Thoracic aorta (tissue), 2 donors: ENCODE measurements at places on chromosomes 11 and 22. TPM values are rescaled to one million over a fixed set of nuclear protein-coding genes. Genes with fewer than 3 reads are reported as not detected.

GRCh38 chr11:36121054-36121453 is 168.2 kb downstream of the COMMD9 start:
- DNase-seq = no peak

DNA sequence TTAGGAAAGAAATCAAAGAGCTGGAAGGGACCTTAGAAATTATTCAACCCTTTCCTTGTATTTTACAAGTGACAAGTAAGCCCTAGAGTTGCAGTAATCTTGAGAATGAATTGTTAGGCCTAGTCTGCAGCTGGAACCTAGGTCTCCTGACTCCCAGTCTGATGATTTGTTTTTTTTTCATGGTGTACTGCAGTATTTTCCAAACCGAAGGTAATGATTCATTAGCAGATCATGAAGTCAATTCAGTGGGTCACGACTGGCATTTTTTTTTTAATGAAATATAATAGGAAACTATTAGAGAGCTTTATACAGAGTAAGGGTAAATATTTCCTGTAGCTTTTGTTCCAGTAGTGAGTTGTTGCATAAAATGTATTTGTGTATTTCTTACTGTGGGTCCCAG is 42.8 kb downstream of the EXT2 start:
- DNase-seq = no peak

DNA sequence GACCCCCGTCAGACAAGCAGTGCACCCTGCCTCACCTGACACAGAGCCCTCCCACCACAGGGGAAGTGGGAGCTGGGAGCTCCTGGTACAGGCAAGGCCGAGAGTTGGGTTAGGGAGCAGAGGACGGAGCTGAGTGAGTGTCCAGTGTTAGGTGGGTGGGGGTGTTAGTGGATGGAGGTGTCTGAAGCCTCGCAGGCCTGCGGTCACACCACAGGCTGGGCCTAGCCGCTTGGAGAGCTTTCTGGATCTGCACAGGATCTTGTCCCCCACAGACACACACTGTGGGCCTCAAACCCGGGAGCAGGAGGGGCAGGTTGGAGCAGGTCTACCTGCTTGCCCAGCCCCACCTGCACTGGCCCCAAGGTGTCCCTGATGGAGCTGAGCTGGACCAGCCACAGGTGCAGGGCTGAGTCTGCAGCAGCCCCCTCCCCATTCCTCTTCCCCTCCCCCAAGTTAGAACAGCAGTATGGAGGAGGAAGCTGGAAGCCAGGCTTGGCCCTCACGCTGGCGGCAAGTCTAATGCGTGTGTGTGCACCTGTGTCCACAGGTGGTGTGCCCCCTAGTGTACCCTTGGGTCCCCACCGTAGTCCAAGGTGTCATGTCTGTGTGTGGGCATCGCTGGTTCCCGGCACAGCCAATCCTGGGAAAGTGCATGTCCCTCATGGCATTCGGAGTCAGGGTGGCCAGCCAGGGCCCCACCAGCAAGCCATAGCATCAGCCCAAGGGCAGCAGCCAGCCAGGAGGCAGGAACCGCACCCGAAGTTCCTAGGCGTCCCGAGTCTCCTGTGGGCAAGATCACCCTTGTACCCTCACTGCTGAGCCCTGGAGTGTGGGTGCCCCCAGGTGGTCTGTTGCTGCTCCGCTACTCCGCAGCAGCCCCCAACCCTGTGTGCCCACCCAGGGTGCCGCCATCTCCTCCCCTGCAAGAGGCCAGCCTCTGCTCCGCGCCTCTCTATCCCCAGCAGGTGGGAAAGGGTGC is 2.0 kb upstream of the GATD1 start:
- no peak for DNase-seq

DNA sequence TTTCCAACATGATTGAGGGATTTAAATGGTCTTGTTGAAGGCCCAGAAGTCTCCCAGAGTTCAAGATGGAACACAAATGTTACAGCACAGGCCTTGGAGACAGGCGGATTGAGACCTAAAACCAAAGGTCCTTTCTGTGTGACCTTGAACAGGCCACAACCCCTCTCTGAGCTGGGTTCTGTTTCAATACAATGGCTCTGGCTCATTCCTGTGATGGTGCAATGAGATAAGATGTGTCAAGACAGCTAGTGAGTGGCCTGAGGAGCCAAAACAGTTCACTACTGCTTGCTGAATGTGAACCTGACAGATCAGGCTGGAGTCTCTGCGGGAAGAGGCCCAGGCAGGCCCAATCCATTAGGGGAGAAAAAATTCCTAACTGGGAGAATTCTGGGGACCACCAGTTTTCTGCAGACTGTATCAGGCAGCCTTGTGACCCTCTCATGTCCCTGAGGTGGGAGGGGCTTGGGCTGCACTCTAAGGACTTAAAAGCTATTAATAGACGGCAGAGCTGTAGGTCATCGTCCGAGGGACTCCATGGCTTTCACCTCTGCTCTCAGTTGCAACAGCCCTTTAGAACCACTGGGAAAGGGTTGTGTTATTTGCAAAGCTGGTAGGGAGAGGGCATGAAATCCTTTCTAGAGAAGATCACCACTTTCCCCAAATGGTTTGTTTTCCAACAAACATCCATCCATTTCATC is 126.1 kb upstream of the TEAD1 start:
- DNase-seq = no peak

DNA sequence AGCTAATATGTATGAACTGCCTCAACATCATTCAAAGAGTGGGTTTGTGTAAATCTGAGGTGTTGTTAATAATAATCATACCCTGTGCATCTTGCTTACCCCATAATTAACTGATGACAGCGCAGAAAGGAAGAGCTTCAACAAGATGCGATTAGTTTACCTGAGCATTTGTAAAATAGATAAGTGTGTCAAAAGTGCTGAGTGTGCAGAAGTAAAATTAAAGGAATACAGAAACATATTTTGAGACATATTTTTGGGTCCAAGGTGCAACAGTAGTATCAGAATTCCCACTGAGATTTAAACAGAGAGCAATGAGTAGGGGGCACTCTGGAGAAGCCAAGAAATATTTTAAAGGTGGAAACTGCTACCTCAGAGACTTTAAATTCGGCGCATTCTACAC is 6.1 kb downstream of the BLID start:
- no peak for DNase-seq

- DNase-seq = no peak
Measured at GRCh38 chr11:84906995-84907394, 720.1 kb downstream of the DLG2 start.

- no peak for DNase-seq
Measured at GRCh38 chr11:25547292-25547691, 784.6 kb upstream of the ANO3 start.

GRCh38 chr22:31104869-31105268 is 2.5 kb downstream of the SELENOM start:
- no peak for DNase-seq

- no peak for DNase-seq
Measured at GRCh38 chr22:17035246-17035645, 27.2 kb upstream of the GAB4 start.

DNA sequence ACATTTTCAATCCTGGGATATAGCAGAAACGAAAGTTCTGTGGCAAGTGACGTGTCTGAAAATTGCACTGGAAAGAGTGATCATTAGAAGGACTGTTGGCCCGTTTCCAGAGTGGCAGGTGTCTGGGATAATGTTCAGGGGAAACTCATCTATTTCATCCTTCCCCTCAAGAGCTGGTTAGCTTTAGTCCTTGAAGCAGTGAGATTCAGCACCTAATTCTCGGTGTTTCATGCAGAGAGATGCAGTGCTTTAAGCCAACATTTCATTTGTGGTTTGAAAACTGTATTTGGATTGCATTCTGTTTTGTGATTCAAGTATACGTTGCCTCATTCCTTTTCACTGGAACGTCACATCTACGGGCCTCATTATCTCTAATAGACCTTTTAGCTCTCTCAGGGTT is 205.0 kb upstream of the RAG2 start:
- DNase-seq = no peak

GRCh38 chr11:69700278-69701140 is 3.3 kb downstream of the FGF19 start:
- no peak for DNase-seq

- DNase-seq = no peak
Measured at GRCh38 chr22:40157330-40157945, 20.3 kb upstream of the TNRC6B start.

DNA sequence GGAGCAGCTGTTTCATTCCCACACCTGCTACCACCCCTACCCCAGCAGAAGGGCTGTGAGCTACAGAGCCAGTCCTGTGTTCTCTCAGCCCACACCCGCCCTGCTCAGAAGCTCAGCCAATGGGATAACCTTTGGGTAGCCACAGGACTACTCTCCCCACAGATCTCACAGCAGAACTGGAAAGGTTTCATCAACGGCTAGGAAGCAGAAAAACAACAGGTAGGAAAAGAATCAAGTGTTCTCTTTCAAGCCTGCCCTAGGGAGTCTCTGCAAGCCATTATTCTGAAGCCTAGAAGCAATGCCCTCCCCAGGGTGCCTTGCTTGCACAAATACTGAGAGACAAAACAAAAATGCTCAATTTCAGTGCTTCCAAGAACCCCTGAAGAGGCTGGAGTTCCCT is 77.2 kb downstream of the TMPRSS5 start:
- no peak for DNase-seq

DNA sequence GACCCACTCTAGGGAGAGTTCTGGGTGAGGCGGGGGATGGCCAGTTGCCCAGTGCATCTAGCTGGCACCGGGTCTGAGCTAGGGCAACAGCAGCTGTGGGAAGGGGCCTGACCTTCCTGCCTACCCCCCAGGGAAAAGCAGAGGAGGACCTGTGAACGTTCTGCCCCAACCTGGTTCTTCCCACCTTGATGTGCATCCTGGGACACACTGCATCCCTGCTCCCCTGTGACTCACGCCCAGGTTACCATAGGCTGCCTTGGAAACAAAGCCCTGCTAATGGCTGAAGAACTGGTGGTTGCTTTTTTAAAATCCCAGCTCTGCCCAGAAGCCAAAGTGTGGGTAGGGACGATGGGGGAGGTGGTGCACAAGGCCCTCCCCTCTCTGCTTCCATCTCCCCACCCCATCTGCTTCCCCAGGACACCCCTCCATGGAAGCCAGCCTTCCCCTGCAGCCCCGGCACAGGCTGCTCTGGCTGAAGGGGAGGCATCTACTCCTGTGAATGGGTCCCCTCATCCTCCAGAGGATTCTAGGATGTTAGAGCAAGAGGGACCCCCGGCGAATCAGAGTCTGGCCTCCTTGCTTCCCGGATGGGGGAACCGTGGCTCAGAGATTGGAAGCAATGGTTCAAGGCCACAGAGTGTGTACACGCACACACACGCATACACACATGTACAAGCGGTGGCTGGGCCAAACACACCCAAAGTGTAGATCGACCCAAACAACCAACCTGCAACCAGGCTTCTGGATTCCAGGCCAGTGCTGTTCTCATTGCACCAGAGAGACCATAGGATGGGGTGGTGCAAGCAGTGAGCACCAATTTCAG is 7.6 kb upstream of the C11orf96 start:
- no peak for DNase-seq

DNA sequence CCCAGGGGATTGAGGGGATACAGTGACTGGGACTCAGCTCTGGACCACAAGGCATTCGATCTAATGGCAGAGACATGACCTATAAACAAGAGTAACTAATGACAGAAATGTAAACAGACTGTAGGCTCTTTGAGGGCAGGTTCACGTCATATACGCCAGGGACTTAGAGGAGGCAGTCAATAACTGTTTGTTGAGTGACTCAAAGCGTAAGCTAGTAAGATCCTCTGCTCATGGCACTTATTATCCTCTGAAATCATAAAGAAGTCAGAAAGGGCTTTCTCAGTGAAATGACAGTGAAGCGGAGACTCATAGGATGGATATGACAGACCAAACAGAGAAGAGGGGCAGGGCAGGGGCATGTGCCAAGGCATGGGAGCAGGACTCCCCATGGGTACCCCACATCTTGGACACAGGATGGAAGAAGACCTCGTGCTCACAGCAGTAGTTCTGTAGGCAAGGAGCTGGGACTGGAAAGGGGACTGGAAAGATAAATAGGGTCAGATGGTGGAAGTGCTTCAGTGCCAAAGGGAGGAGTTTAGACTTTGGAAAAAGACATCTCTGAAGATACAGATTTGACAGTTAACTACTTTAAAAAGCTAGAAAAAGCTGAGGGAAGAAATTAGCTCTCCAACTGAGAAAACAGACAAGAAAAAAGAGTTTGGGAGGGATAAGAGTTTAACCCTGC is 72.7 kb downstream of the SLC1A2 start:
- DNase-seq = no peak

DNA sequence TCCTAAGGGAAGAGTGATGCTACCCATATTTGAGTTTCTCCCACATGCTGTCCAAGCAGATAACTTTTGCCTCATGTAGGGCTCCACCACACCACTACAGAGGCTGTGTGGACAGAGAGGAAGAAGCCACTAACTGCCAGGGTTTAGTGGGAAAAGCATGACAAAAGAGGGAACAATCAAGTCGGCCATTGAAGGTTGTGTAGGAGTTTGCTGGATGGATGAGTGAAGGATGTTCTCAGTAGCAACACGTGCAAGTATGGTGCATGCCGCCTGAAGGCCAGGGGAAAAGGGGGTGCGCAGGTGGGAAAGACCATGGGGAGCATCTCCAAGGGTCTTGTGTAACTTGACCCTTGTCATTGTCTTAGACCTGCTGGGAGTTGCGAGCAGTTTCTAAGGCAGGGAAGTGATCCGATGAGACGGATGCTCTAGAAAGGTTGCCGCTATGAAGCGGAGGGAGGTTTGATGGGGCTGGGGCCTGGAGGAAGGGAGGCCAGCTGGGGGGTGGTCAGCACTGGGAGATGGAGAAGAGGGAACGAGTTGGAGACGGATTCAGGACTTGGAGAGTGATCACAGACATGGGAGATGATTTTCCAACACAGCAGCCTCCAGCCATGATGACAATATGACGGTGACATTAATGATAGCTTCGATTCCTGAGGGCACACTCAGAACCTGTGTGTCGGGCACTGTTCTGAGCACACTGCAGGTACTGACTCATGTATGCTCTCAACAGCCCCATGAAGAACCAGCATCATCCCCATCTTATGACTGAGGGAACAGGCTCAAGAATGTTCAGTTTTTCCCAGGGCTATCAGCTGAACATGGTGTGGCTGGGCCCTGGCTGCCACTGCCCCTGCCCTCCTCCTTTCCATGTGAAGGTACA is 53.7 kb downstream of the CD6 start:
- DNase-seq = no peak

DNA sequence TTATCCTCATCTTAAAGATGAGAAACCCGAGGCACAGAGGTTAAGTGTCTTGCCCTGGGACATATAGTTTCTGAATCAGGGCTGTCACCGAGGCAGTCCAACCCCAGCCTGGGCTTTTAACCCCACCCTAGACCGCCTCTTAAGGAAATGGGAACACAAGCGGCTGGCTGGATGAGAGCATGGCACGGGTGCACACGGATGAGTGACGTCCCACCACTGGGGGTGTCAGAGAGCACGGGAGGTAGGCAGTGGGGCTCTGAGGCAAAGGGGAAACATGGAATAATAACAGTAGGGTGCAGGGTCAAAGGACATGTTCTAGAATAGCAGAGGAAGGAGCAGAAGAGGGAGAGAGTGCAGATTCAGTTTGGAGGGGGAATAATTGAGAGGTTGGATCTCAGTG is 22.3 kb downstream of the PPFIBP2 start:
- DNase-seq = no peak

GRCh38 chr11:86431258-86431657 is 56.6 kb downstream of the CCDC81 start:
- no peak for DNase-seq

Gene SGSM1
- 6.8 TPM for total RNA-seq

Gene ST14
- 6.9 TPM for total RNA-seq

Gene IGLL1
- not detected for total RNA-seq
